ENCODE measurements at places on chromosomes 16 and 17.

DNA sequence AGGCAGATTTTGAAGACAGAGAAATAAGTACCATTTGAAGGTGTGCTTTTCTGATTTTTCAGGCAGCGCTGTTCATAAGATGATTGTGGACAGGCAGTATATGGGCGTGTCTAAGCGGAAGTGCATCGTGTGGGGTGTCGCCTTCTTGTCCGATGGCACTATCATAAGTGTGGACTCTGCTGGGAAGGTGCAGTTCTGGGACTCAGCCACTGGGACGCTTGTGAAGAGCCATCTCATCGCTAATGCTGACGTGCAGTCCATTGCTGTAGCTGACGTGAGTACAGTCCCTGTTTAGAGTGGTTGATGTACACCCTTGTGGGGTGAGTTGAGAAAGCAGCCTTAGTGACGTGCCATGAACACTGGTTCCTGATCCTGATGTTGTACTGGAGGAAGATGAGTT lies 10.7 kb downstream of the UTP4 start:
- no peak for DNase-seq

DNA sequence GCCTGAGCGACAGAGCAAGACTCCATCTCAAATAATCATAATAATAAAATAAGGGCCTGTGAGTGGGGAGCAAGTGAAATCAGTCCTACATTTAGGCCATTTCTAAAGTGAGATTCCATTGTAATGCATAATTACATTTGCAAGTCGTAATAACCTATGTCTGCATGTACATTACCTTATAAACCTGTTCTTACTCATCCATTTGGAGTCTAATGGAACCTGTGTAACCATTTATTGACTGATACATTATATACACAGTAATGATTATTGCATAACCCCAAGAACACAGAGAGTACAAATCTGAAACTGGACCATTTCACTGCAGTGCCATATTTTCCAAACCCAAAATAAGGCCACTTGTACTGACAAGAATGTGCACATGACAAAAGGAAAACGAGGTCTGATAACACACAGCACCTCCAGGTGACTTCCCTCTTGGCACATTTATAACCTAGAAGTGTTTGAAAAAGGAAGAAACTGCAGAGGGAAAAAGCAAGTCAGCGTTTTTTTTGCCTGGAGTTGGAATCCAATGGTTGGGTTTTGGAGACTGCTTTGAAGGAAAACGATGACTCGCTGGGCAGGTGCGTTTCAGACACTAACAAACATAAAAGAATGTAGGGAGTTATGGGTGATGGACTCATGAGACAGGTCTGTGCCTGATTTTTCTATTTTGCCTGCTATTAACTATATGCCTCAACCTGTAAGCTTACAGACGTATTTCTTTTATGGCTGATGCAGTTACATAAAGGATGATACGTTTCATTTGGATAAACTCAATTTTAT lies 63.6 kb upstream of the KIFC3 start:
- DNase-seq: no peak

- no peak for DNase-seq
Observed at GRCh38 chr16:82735186-82735585, 108.4 kb downstream of the CDH13 start.

DNA sequence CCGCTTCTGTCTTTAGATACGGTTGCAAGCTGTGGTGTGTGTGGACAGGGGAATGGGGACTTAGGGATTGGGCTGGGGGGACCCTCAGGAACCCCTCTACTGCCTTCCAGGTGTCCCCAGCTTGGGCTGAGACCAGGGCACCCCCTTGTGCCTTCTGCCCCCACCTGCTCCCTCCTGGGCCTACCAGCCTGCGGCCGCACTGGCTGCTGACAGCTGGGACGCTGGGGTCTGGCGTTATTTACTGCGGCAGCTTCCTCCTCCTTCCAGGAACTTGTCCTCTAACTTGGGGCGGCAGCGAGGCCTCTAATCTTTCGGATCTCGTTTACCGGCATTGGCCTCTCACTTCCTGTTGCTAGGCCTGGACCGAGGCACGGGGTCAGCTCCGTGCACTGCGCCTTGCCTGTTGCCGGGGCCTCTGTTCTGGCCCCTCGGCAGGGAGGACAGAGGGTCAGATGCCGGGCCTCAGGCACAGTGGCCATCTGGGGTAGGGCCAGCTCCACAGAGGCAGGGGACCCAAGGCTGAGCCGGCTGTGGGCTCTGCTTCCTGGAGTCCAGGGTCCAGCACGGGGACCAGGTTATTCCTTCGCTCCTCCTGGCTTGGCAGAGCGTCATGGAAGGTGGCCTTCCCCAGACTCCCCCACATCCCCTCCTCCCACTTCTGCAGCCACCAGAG lies 31.8 kb downstream of the TMEM235 start:
- DNase-seq: no peak

GRCh38 chr16:67571981-67572431 lies 9.7 kb downstream of the CTCF start:
- peak; percentile 43 for DNase-seq

DNA sequence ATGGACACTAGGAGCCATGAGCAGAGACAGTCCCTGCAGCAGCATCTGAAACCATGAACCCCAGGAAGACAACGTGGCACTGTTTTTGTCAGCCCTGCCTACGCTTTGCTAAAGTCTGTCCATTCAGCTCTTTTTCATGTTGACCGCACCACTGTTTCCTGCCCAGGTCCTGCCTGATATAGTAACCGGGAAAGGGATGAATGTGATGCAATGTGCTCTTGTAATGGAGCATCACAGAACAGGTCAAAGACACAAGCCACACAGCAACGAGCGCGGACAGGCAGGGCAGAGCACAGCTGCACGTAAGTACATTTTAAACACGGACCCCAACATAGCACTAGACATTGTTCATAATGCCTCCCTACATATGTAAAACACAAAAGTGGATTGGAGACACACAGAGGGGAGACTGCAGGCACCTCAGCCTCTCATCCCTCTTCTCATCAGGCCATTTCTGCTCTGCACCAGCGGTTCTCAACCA lies 16.9 kb upstream of the TNFRSF13B start:
- peak; percentile 66 for DNase-seq

DNA sequence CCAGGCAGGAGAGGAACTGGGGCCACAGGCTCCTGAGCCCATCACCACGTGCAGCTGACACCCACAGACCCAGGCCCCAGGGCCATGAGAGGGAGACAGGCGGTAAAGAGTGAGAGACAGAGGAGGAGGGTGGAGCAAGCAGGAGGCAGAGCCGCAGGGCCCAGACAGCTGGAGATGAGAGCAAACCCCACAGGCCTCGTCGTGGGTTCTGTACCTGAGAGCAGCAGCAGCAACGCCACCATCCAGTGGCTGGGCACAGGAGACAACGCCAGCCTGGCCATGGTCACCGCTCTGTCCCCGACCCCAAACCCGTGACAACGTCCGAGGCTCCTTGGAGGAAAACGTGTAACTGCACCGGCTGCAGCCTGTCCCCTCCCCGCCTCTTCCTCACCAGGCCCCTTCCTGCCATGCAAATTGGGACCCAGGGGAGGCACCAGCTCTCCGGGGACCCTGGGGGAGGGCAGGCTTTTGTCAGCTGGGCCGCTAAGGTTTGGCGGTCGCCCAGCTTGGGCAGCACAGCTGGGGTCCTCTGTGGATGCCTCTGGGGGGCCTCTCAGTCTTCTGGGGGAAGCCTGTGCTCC lies at the start of gene CD79B:
Gene CD79B, minus strand, starts transcription at position 351 of the 581 bp plus-strand sequence. Its CDS starts 70 bp downstream, at position 281.
- no peak for DNase-seq
